Thyroid gland (tissue), 4 donors: ENCODE measurements at places on chromosomes 7 and 10.

DNA sequence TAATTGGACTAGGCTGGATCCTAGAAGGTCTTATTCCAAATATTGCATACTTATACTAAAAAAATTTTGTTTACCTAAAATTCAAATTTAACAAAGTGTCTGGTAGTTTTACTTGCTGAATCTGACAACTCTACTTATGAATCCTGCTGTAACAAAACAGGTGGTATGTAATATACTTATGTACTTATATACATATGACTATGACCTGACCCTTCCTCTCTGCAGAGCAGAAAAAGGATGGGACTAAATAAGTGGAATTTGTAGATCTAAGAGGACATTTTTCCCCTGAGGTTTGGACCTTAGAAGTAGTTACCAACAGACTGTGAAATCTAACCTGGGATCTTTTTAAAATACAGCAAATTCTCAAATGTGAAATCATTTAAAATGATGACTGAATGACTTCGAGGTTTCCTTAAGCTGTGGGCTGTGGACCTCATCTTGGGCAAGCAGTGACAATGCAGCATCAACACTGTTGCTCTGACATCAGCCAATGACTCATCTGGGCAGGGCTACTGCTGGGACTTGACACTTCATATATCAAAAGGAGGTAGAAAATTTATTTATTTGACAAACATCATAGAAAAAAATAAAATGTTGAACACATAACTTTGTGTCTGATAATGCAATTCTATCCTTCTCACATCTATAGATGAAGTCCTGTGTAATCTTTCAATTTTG, 73.6 kb downstream of the RELN start:
- no peaks in the 10 kb centered on the region for H3K36me3 ChIP-seq
- H3K4me3 ChIP-seq = no peak overlapping the region
- no peaks in the 10 kb centered on the region for H3K27me3 ChIP-seq
- no peak overlapping the region for H3K27ac ChIP-seq
- DNase-seq = no peak

DNA sequence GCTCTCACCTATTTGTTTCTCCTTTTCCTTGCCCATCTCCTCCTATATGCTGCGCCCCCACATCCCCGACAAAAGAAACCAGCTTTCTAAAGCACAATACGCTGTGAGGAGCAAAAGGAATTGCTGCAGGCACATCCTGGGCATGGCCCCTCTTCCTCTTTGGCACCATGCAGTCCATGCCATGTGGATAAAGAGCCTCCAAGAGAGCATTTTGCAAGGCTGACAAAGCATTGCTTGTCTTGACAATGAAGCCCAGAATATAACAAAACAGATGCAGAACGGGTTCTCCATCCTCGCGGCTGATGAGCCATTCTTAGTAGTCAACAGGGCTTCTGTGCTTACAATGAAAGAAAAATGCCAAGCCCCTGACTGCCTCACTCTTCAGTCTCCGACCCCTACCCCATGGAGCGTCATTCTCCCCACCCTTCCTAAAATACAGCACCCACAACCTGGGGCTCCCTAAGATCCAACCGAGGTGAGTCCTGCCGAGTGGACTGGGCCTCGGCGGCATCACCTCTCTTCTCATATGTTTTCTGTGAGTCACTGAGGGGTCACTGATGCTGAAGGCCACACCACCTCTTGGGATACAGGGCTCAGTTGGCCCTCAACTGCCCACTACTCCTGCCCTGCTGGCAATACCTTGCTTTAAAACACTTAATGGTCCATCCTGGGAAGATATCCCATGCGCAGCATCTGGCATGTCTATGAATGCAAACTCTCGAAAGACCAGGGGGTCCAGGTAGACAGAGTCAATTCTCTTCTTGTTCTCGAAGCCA, 47.5 kb downstream of the GSDME start:
- no peak overlapping the region for H3K4me3 ChIP-seq
- no peaks in the 10 kb centered on the region for H3K27me3 ChIP-seq
- no peaks in the 10 kb centered on the region for H3K4me1 ChIP-seq

DNA sequence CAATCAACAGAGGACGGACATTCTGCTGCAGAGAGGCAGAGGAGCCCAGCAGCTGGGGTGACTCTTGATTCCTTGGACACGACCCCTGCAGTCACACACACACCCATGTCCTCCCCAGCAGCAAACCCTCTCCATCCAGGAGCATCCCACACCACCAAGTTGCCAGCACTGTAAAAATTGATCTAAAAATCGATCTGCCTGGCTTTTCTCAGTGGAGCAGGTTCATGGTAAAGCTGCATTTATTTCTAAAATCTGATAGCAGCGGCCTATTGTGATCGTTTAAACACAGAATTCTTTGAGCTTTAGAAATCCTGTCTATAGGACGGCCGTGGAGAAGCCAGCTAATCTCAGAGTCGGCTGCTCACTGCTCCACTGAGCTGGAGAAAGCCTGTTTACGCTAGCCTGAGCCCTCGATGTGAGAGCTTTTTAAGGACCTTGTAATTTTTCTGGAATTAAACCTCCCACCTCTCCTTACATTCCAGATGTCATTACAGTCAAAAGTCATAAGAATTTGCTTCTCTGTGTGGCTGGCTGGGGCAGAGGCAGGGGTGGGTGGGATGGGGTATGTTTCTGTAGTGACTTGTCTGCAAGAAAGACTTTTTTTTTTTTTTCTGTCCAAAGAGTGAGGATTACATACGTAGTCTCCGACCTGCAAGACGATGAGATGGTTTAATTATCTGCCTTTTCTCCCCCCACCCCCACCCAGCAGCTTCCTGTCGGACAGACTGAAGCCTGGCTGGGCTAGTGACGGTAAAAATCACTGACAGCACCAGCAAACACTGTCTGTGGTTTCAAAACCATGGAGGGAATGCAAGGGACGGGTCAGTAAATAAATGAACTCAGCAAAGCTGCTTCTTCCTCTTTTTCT, 31.6 kb downstream of the TRIM8 start:
- H3K4me1 ChIP-seq = peaks cover 91% of the 10 kb centered on the region
- DNase-seq = peak; percentile 77
- H3K4me3 ChIP-seq = no peak overlapping the region
- H3K27ac ChIP-seq = peak overlapping the region; percentile 99
- no peaks in the 10 kb centered on the region for H3K27me3 ChIP-seq

GRCh38 chr7:36606976-36607720, 117.1 kb downstream of the AOAH start:
- no peak overlapping the region for H3K4me3 ChIP-seq
- no peaks in the 10 kb centered on the region for H3K27me3 ChIP-seq
